Fibroblast of upper back skin (primary cell): ENCODE measurements at places on chromosomes 16 and 17.

GRCh38 chr16:83211711-83212110, 584.9 kb downstream of the CDH13 start:
- DNase-seq = no peak

DNA sequence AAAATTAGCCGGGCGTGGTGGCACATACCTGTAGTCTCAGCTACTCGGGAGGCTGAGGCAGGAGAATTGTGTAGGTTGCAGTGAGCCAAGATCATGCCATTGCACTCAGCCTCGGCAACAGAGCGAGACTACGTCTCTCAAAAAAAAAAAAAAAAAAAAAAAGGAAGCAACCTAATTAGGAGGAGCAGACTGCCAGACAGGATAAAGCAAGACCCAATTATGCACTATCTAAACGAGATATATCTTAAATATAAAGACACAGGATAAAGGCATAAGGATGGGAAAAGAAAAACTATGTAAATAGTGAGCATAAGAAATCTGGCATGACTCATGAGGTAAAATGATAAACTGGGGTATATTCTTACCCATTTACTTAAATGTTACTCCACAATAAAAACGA, 4.9 kb downstream of the TXNDC11 start:
- DNase-seq = no peak

- DNase-seq = peak; percentile 77
Measured at GRCh38 chr16:48393485-48394354, 8.5 kb upstream of the SIAH1 start.

GRCh38 chr17:61928101-61928436, 287 bp upstream of the INTS2 start:
- DNase-seq = no peak

DNA sequence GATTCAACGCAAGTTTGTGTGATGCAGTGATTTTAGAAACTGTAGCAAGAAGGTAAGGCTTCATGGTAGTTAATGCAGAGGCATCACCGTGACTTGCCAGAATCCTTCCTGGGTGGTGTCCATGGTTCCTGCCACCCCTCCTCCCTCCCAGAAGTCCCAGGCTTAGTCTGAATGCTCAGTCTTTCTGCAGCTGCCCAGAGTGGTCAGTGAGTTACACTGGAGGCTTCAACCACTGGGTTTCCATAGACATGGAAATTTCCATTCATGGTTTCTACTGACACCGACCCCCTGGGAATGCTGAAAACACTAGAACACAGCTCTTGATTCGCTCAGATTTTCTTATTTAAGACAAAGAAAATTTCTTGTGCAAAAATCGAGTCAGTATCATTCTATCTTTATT, 159.4 kb upstream of the HSBP1 start:
- DNase-seq = no peak

GRCh38 chr17:41467561-41467960, 375 bp upstream of the KRT32 start:
- DNase-seq = no peak

GRCh38 chr16:22670044-22670536, 143.9 kb upstream of the HS3ST2 start:
- no peak for DNase-seq

DNA sequence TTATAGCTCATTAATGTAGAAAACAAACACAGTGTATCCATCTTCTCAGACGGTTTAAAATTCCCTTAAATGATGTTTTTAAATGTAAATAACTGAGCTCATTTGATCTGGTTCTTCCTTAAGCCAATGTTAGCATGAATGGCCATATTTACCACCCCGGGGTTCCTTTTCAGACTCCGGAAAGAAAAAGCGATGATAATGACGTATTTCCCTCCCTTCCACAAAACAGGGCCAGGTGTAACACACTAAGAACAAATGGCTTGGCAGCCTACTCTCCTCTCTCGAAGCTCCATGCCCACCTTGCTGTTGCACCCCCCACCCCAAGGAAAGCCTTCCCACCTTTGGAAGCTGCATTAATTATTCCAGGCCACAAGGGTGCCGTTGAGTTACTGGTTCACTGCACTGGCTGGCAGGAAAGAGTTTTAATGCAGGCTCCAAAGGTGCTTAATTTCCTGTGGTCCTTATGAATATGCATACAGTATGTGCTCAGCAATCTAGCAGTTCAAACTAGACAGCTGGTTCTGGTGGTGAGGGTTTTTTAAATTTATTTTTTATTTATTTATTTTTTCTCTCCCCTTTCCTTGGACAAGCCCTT, 378.9 kb downstream of the WWOX start:
- DNase-seq = no peak

- no peak for DNase-seq
Measured at GRCh38 chr17:36123431-36123830, 19.8 kb downstream of the CCL4 start.

DNA sequence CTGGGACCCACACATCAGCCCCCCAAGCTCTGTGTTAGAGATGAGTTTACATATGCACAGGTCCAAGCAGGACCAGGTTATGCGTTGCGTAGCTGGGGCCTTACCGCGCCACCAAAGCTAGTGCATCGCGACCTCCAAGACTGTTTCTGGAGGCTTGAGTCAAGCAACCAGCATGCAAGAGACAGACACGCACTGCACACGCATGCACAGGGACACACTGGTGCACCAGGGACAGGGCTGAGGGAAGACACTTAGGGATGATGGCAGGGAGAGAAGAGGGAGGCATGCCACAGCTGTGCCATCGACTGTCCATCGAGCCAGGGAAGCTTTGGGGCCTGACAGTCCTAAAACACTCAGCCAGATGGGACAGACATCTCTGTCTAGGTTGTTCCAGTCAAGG, 72.8 kb downstream of the MYH11 start:
- DNase-seq = no peak

GRCh38 chr17:63039899-63040602, 74.0 kb downstream of the TANC2 start:
- peak; percentile 57 for DNase-seq

DNA sequence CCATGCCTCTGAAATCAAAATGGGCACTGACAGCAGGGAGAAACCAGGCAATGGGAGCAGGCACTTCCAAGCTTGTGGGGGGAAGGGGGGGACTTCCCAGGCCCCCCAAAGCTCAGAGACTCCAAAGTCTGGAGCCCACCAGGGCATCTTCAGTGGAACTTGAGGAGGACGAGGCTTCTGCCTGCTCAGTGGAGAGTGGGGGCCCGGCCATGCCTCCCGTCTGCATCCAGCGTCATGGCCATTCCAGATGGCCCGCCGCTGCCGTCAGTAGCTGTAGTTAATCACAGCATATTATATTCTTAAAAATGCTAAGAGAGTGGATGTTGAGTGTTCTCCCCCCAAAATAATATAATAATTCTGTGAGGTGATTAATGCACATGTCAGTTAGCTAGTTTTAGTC, 315.2 kb downstream of the KCNJ2 start:
- no peak for DNase-seq

DNA sequence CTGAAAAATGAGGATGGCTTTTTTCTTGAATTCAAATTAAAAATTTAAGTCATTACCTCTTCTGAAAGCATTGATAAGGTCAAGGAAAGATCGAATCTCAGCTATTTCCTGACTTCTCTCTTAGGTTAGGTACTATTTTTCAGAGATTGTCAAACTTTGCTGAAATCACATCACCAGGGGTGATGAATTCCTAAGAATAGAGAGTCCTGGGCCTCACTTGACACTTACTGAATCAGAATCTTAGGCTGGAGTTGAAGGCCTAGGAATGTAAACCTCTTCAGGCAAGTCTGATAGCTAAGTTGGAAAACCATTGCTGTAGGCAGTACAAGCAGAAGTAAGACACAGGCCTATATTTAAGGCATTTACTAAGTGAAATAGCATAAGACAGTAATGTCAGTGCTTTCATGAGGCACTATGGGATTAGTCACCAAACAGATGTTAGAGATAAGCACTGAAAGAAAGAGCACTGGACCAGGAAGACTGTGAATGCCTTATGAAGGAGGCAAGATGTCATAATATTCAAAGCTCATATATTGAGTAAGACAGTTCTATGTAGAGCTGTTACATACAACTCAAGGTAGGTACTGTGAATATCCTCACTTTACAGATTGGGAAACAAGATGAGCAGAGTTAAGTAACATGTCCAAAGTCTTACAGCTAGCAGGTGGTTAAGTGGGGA, 21.5 kb downstream of the DCAF7 start:
- DNase-seq = peak; percentile 68

DNA sequence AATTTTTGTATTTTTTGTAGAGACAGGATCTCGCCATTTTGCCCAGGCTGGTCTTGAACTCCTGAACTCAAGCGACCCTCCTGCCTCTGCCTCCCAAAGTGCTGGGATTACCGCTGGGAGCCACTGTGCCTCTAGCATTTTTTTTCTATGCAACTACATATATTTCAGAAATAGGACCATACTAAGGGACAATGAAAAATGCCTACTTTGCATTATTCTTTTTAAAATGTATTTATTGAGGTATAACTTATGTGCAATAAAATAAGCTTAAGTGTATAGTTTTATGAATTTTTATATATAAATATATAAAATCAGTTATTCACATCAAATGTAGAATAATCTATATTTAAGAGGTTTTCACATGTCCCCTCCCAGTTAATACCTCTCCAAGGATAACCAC, 38.1 kb downstream of the KATNIP start:
- DNase-seq = no peak

DNA sequence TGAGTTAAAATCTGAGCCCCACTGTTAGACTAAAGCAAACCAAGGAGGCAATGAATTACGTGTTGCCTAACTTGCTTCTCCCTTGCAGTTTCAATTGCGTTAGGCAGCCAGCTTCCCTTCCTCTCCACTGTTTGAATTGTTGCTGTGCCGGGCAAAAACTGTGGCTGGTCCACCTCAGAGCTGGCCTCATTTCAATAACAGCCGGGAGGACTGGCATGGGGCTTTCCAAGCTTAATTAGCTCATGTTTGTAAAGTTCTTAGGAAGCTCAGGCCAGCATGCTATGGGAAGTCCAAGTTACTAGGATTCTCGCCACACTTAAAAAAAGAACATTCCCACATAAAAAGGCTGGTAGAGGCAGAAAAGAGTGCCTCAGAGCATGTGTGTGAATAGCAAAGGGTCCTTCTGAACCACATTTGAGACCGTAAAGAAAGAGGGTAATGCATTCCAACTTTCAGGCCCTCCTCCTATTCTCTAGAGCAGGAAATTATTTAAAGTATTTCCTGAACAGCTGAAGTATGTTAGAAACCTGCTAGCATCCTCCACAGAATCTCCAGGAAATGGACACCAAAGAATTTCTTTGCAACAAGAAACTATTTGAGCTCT, 79.0 kb upstream of the SMURF2 start:
- DNase-seq = peak; percentile 78

- DNase-seq = no peak
Measured at GRCh38 chr16:48452991-48453760, 68.0 kb upstream of the SIAH1 start.

GRCh38 chr17:60724647-60725046, 47.0 kb downstream of the BCAS3 start:
- no peak for DNase-seq

GRCh38 chr16:76959166-76959565, 231.8 kb upstream of the MON1B start:
- DNase-seq = no peak

DNA sequence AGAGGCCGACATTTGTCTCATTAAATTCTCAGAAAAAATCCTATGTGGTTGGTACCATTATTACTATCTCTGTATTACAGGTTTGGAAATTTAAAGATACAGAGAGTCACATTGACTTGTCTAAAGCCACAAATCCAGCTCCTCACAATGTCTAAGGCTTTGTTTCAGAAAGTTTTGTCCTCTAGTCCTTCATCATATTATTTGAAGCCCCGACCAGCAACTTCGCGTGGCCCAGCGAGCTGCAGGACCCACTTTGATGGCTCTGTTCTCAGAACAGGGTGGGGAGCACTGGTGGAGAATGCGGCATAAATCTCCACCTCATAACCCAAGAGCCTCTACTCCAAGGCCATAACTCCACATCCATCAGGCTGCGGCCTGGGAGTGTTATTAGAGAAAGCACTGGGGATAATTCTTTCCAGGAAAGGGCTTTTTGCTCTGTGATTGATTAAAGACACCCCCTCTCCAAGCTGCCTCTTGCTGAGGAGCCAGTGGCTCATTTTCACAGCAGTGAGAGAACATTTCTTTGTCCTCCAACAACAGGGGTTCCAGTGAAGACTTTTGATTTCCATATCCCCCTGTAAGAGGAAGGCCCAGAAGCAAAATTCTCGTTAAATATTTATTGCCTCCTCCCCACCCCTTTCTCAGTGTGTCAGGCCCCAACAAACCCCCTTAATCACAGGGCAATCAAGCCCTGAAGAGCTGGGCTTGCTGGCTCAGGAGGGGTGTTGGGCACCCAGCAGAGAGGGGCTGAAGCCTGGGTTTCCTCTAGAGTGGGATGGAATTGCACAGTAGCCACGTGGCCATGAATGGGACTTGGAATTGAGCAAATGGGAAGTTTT, 113.7 kb upstream of the CDH11 start:
- peak; percentile 27 for DNase-seq

DNA sequence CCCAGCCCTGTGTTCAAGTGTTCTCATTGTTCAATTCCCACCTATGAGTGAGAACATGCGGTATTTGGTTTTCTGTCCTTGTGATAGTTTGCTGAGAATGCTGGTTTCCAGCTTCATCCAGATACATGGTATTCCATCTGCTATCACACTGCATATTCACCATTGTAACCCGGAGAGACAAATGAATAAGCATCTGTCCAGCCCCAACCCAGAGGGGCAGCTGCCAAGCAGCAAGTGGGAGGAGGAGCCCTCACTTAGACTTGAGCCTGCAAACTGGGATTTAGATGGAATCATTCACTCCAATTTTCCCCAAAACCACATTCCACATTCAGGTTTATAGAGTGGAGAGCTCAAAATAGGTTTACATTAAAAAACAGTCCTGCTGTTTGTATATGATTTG, 41.6 kb downstream of the SHISA6 start:
- no peak for DNase-seq

GRCh38 chr17:72173499-72174116, 52.8 kb downstream of the SOX9 start:
- no peak for DNase-seq
